ENCODE measurements at places on chromosomes 3 and 15. TPM values are rescaled to one million over a fixed set of nuclear protein-coding genes. Genes with fewer than 3 reads are reported as not detected.

GHSR gene
- total RNA-seq = not detected

LDHAL6B gene
- not detected for total RNA-seq

PIAS1 gene
- total RNA-seq = 33.6 TPM

SLC9C1 gene
- total RNA-seq = not detected

FGF12 gene
- total RNA-seq = 41.2 TPM

KLHL40 gene
- total RNA-seq = 0.38 TPM

SLC51A gene
- 5.2 TPM for total RNA-seq

ZNF860 gene
- total RNA-seq = 0.23 TPM

GABRR3 gene
- 0.13 TPM for total RNA-seq

IL5RA gene
- total RNA-seq = 0.54 TPM

TIMP4 gene
- 1.4 TPM for total RNA-seq

PRC1 gene
- 110 TPM for total RNA-seq

NRROS gene
- total RNA-seq = 0.32 TPM

BBX gene
- 84.8 TPM for total RNA-seq

ZPLD1 gene
- total RNA-seq = 0.16 TPM
